HFFc6 (cell line): ENCODE measurements at places on chromosomes 4 and X. TPM values are rescaled to one million over a fixed set of nuclear protein-coding genes. Genes with fewer than 3 reads are reported as not detected.

The GPR173 gene
- 2.8 to 3.3 TPM (median 3.1 TPM) in 3 replicates for total RNA-seq

GRCh38 chrX:26032111-26032912 is 105.8 kb upstream of the MAGEB18 start:
- DNase-seq: no peak
- H3K27ac ChIP-seq: no peak overlapping the region
- H3K27me3 ChIP-seq: no peaks in the 10 kb centered on the region

The ASMT gene
- total RNA-seq: not detected in 3 replicates

The MED14 gene
- total RNA-seq: 29.4 and 39.7 TPM in 2 replicates

GRCh38 chrX:120664081-120664480 is 34.2 kb upstream of the C1GALT1C1 start:
- no peaks in the 10 kb centered on the region; the same call in 1 of the 2 replicates for H3K27me3 ChIP-seq
- DNase-seq: no peak
- H3K27ac ChIP-seq: no peak overlapping the region
- no peaks in the 10 kb centered on the region for H3K36me3 ChIP-seq

DNA sequence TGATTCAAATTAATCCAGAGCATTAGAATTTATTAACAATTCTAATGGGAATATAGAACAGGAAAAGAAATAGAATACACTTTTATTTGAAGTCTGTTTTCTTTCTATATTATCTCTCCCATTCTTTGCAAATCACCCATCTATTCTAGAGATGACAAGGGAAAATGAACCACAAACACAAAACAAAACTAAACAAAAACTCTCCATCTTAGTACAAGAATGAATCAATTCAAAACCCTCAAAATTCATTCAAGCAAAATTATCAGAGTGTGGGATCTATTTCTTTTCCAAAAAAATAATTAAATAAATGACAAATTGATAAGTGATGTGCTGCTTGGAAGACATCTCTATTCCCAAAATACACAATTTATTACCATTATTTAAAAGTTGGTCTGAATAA is 400.1 kb upstream of the NWD2 start:
- H3K36me3 ChIP-seq: no peaks in the 10 kb centered on the region
- no peaks in the 10 kb centered on the region for H3K27me3 ChIP-seq
- no peak overlapping the region for H3K27ac ChIP-seq
- no peaks in the 10 kb centered on the region for H3K4me1 ChIP-seq
- H3K4me3 ChIP-seq: no peak overlapping the region
- no peak for DNase-seq

DNA sequence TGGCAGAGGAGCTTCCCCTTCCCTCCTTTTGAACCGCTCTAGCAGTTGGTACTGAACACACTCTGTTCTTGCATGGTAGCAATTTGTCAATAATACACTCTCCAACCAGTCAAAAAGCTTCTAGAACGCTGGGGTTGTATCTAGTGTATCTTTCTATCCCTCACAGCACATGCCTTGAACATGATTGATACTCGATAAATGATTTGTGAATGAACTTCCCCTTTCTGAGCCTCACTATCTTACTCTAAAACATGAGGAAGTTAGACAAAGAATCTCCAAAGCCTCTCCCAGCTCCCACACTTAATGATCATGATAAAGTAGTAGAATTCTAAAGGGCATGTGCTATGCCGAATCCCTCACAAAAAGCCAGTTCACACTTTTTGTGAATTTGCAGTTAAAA is 64.4 kb downstream of the DLG3 start:
- no peaks in the 10 kb centered on the region for H3K36me3 ChIP-seq
- no peak overlapping the region for H3K27ac ChIP-seq
- no peak overlapping the region for H3K4me3 ChIP-seq

GRCh38 chr4:154389148-154389547 is 102.5 kb downstream of the DCHS2 start:
- H3K4me3 ChIP-seq: no peak overlapping the region
- no peaks in the 10 kb centered on the region for H3K4me1 ChIP-seq
- DNase-seq: no peak
- peaks cover 2% of the 10 kb centered on the region for H3K27me3 ChIP-seq
- H3K27ac ChIP-seq: no peak overlapping the region
- no peaks in the 10 kb centered on the region for H3K36me3 ChIP-seq

The ZFYVE28 gene
- 1.5 to 5.4 TPM (median 4.9 TPM) in 3 replicates for total RNA-seq

The POU4F2 gene
- not detected in 2 replicates for total RNA-seq

DNA sequence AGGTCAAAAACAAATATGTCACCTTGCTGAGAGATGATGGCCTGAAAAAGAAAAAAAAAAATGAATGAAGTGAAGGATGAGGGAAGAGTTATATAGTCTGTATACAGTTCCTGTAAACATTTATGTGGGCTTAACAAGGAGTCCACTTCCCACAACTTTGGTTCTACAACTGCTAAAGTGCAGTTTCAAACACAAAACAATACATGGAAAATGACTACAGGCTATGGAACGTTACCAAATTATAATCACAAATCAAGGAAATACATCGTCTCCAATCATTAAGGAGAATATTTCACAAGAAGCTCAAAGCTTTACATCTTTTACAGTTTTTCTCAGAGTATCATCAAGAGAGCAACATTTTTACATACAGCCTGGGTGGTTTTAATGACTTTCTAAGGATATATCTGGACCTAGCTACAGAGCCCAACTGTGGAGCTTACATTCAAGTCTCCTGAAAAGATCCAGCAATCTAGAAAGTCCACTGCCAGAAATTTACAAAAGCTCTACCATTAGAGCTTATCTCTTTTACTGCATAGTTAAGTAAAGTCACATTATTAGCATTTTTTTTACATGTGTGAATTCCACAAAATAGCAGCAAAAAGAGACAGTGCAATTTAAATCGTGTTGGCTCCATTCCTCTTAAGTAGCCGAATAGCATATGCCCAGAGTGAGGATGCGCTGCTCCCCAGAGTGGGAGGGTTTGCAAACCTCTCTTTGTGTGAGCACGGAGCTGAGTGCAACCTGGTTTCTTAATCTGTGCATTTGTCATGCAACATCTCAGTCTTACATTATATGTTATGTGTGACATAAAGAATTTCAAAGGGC is 128.3 kb downstream of the MANBA start:
- H3K4me1 ChIP-seq: peaks cover 45% of the 10 kb centered on the region
- H3K27me3 ChIP-seq: no peaks in the 10 kb centered on the region; the same call in 1 of the 2 replicates
- H3K36me3 ChIP-seq: peaks cover 32% of the 10 kb centered on the region
- H3K4me3 ChIP-seq: no peak overlapping the region

GRCh38 chr4:3775005-3775404 is 8.8 kb downstream of the ADRA2C start:
- no peak for DNase-seq
- H3K4me1 ChIP-seq: no peaks in the 10 kb centered on the region
- no peak overlapping the region for H3K27ac ChIP-seq
- peaks cover 50% of the 10 kb centered on the region for H3K27me3 ChIP-seq
- no peaks in the 10 kb centered on the region for H3K36me3 ChIP-seq
- no peak overlapping the region for H3K4me3 ChIP-seq

The UNC5C gene
- total RNA-seq: not detected in 3 replicates

The CT83 gene
- not detected in 3 replicates for total RNA-seq

GRCh38 chr4:153788413-153789276 is at the start of gene SFRP2:
SFRP2 (minus strand) TSS chr4:153789083; CDS start chr4:153788835, 248 bp downstream.
- H3K27ac ChIP-seq: no peak within 1 kb of the TSS
- no peak within 1 kb of the TSS for H3K4me3 ChIP-seq
- no peaks in the 10 kb centered on the region; the same call in 1 of the 2 replicates for H3K4me1 ChIP-seq
- H3K36me3 ChIP-seq: no peaks in the 10 kb centered on the region
- DNase-seq: no peak

DNA sequence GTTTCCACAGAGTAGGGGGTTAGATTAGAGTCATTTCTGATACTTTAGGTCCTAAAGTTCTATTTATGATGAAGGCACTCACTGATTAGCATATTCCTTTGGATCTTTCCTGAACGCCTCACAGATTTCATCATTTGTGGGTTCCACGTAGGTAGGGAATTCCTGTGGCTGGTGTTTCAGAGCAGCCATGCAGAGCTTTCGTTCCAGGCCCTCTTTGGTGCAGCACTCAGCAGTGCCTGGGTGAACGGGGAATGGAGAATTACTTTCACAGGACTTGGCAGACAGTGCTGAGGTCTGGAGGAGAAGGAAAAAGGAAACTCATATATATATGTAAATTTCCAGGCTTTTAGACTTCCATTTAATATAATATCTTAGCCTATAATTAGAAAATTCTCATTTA is 18.5 kb downstream of the GC start:
- DNase-seq: no peak
- peaks cover 5% of the 10 kb centered on the region for H3K27me3 ChIP-seq
- H3K27ac ChIP-seq: no peak overlapping the region
- no peaks in the 10 kb centered on the region for H3K36me3 ChIP-seq
- no peaks in the 10 kb centered on the region for H3K4me1 ChIP-seq
- no peak overlapping the region for H3K4me3 ChIP-seq

The ZAR1 gene
- total RNA-seq: not detected in 2 replicates

GRCh38 chr4:111475001-111475400 is 670.3 kb upstream of the FAM241A start:
- DNase-seq: no peak
- H3K36me3 ChIP-seq: peaks cover 13% of the 10 kb centered on the region
- H3K4me3 ChIP-seq: no peak overlapping the region

The PNMA5 gene
- not detected in 3 replicates for total RNA-seq

The MMRN1 gene
- total RNA-seq: not detected in 3 replicates

DNA sequence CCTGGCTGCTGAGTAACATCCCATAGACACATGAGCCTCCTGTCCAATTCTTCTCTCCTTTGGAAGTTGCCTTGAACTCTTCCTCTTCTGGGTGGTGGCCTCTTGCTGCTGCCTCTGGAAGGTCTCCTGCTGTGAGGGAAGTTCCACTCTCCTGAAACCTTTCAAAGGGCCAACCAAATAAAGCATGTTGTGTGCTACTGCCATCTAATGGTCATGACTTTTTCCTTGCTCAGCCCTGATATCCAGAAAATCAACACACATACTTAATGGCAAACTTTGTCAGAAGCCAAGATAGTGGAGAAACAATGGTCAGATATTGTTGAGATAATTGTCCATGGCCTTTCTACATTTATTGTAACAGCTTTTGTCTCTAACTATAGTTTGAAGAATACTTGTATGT is 19.1 kb upstream of the ZXDA start:
- DNase-seq: peak; percentile 12
- no peaks in the 10 kb centered on the region; the same call in 1 of the 2 replicates for H3K27me3 ChIP-seq
- no peaks in the 10 kb centered on the region for H3K4me1 ChIP-seq
- no peaks in the 10 kb centered on the region for H3K36me3 ChIP-seq
- H3K4me3 ChIP-seq: no peak overlapping the region

DNA sequence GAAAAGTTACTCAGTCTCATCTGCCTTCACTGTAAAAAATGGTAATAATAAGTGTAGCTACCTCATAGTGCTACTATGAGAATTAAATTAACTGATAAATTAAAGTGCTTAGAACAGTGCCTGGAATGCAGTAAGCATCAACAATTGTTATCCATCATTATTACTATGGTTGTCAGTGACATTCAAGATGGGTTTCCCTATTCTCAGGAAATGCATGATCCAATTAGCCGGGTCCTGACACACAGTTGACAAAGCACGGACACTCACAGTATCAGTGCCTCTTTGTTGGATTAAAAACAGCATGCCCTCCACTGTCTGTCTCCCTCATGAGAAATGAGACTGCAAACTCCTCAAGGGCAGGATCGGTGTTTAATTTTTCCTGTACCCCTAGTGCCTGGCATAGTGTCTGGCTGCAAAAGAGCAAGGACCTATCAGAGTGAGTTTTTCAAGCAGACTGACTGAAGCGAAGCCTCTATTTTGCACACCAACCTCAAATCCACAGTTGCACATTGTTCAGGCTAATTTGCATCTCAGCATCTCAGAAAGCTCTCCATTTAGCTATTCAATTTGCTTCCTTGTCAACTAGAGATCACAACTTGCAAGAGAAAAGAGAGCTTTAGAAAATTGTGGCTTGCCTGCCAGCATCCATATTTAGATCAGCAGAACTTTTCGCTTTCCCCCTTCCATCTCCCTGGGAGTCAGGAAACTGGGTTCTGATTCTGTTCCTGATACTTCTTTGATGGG is 122.9 kb downstream of the LDB2 start:
- H3K4me1 ChIP-seq: peaks cover 39% of the 10 kb centered on the region
- no peak overlapping the region for H3K4me3 ChIP-seq
- no peak overlapping the region for H3K27ac ChIP-seq
- peaks cover 34% of the 10 kb centered on the region for H3K36me3 ChIP-seq

DNA sequence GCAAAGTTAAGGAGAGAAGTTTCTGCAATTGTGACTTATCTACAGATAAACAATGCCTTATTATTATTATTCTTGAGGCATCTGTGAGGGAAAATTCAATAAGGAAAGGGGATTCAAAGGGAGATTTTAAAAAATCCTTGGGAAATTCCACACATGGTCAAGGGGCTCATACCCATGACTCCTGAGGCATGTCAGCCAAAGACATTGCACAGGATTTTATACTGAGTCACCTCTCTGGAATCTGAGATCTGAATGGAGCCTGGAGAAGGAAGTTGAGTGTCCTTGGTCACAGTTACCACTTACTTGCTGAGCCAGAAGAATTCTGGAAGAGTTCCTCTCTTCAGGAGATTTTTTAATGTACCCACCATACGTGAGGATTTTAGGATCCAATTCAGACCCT is 14.4 kb upstream of the CXCL8 start:
- H3K36me3 ChIP-seq: no peaks in the 10 kb centered on the region
- H3K4me1 ChIP-seq: peaks cover 80% of the 10 kb centered on the region
- peak; percentile 86 for DNase-seq
- H3K4me3 ChIP-seq: no peak overlapping the region

The ITIH6 gene
- total RNA-seq: not detected in 3 replicates

The GAGE12H gene
- total RNA-seq: not detected in 3 replicates

- H3K4me1 ChIP-seq: peaks cover 13% of the 10 kb centered on the region
- H3K36me3 ChIP-seq: no peaks in the 10 kb centered on the region
- H3K4me3 ChIP-seq: no peak overlapping the region
- peaks cover 13% of the 10 kb centered on the region for H3K27me3 ChIP-seq
These were observed 59.3 kb downstream of the ABCG2 start for GRCh38 chr4:88098993-88099752.

GRCh38 chrX:57984620-57985019 is 74.4 kb upstream of the ZXDA start:
- H3K4me1 ChIP-seq: no peaks in the 10 kb centered on the region
- 0 out of 2 replicates have a peak, but pooled peaks cover 4% of the 10 kb centered on the region for H3K36me3 ChIP-seq
- H3K27ac ChIP-seq: no peak overlapping the region
- H3K4me3 ChIP-seq: no peak overlapping the region
- DNase-seq: no peak
- H3K27me3 ChIP-seq: no peaks in the 10 kb centered on the region; the same call in 1 of the 2 replicates

The SSX2B gene
- not detected in 3 replicates for total RNA-seq

- H3K36me3 ChIP-seq: no peaks in the 10 kb centered on the region
- DNase-seq: no peak
- H3K4me1 ChIP-seq: no peaks in the 10 kb centered on the region
- no peak overlapping the region for H3K4me3 ChIP-seq
- H3K27me3 ChIP-seq: peaks cover 1% of the 10 kb centered on the region; the same call in 1 of the 2 replicates
- no peak overlapping the region for H3K27ac ChIP-seq
These were observed 28.9 kb upstream of the TLL1 start for GRCh38 chr4:165844161-165844560.

The SPANXN5 gene
- not detected in 3 replicates for total RNA-seq
